ENCODE measurements at places on chromosomes 13 and 19.

DNA sequence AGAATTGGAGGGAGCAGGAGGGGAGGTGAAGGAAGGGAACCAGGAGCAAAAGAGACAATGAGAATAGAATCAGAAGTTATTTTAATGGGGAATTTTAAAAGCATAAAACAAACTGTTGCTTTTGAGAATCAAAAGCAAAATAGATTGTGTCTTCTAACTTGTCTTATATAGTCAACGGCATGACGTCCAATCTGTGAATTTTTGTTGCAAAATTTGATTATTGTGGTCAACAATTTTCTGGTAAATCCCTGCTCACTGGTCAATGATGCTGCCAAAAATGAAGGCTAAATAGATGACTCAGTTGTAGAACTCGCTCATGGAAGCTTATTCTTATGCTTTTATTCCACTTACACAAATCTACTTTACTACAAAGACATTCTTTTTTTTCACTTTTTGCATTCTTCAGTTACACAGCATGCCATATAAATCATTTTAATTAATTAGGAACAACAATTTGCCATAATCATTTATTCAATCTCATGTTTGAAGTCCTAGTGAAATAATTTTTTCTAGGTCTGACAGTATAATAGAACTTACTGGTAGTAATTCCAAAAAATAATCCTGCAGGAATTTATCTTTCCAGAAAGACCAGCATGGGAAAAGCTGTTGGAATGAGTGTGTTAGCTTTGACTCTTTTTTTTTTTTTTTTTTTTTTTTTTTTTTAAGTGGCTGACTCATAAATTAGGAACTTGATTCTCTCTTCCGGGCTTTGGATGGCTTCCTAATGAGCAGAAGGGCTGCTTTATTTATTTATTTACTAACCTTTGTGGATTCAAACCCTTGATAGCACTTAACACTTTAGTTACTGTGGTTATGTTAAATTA is 256.9 kb downstream of the SPRY2 start:
- DNase-seq: peak; percentile 38

GRCh38 chr19:3269916-3270671 is 45.6 kb downstream of the CELF5 start:
- DNase-seq: no peak

DNA sequence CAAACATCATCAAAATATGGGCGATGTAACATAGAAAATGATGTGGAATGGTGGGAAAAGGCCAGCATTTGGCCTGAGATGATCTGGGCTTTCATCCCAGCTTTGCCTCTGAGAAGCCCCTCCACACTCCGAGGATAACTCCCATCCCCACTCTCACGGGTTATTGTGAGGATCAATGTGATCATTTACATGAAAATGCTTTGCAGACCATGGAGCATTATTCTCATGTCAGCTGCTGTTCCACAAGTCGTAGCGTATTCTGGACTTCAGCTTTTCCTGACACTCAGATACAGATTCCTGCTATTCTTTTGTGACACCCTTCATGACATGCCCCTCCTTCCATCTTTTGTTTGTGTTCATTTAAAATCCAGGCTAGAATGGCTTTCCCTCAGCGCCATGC is 86.5 kb downstream of the NUFIP1 start:
- DNase-seq: no peak

GRCh38 chr13:44302940-44303575 is 70.6 kb upstream of the SERP2 start:
- no peak for DNase-seq

GRCh38 chr19:45299719-45300118 is 23.0 kb downstream of the CKM start:
- DNase-seq: no peak

GRCh38 chr19:3065675-3066357 is 3.5 kb upstream of the TLE5 start:
- DNase-seq: no peak
